RCC 7860 (cell line): ENCODE measurements at places on chromosomes 7 and 10.

GRCh38 chr10:7558036-7558435 is 108.7 kb downstream of the ITIH5 start:
- no peak for DNase-seq

DNA sequence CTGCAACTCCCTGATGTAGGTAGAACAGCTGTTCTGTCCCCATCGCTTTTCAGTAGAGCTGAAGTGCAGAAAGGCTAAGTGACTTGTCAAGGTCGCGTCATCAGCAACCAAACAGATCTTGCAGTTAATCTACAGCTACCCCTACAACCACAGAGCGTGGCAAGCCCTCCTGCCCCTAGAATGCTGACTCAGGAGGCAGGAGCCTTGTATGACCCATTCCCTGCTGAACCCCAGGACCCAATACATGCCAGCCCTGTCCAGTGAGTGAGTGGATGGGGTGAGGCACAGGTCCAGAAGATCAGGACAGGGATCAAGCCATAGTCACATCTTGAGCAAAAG is 26.6 kb upstream of the GJD4 start:
- DNase-seq, result peak; percentile 32

- no peak for DNase-seq
Observed at GRCh38 chr10:123550675-123551096, 115.5 kb upstream of the GPR26 start.

DNA sequence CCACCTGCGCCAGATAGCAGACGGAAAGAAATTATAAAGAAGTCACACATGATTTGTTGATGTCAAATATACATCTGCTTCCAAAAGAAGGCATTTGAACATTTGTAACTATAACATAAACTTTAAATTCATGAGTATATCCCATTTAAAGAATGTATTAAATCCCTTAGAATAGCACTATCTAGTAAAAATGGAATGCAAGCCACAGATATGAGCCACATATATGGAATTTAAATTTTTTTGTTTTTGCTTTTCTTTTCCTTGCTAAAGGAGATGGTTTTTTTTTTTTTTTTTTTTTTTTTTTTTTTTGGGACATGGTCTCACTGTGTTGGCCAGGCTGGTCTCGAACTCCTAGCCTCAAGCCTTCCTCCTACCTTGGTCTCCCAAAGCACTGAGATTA is 730.8 kb downstream of the PHTF2 start:
- no peak for DNase-seq

GRCh38 chr7:48350515-48350914 is 179.3 kb downstream of the ABCA13 start:
- DNase-seq, result no peak

DNA sequence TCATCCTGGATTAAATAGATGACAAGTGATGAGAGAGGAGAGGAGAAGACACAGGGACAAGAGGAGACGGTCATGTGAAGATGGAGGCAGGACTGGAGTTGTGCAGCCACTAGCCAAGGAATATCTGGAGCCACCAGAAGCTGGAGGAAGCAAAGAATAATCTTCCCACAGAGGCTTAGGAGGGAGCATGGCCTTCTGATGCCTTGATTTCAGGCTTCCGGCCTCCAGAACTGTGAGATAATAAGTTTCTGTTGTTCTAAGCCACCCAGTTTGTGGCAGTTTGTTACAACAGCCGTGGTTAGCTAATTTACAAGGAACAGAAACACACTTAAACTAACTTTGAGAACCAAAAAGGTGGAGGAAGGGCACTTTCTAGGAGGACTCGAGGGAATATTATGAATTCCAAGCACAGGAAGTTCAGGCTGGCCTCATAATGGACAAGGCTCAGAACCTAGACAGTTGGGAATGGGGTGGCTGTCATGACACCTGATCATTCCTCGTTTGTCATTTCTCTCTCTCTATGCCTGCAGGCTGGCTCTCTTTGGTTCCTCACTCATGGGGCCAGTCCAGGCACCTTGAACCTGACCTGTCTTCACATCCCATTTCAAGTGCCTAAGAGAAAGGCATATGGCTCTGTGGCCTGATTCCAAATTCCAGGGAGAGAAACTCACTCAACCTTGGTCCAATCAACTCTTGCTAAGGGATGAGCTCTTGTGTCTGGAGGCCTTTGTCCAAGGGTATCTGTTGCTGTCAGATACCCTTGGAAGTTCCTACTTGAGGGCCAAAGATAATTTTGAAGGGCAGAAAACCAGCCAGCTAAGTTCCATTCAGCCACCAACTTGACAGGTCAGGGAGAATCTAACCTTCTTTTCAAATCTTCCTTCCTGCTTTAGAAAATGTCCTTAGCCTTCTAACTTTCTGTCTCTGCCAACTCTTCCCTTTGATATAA is 33.5 kb upstream of the PDZD8 start:
- DNase-seq, result no peak

- DNase-seq, result no peak
Observed at GRCh38 chr10:118809357-118810220, 54.8 kb upstream of the CACUL1 start.

GRCh38 chr10:89458291-89458690 is 43.9 kb downstream of the IFIT5 start:
- DNase-seq, result peak; percentile 52

DNA sequence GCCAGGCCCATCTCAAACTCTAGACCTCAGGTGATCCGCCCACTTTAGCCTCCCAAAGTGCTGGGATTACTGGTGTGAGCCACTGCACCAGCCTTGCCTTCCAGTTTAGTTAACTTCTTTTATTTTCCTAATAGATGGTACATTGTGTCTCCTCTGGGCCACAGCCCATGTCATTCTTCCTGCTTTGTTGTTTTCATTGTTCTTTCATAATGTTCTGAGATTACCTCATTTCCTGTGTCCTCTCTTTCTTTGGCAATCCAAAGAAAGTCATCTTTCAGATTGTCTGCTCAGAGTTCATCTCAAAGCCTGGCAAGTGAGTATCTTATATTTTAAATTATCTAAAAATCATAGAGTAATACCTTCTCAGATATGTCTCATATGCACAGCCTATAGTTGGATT is at the start of gene OLAH:
Gene OLAH (plus strand): TSS at position 270 of the 400 bp plus-strand sequence. CDS start 3,346 bp downstream, outside the sequence.
- DNase-seq, result no peak

- DNase-seq, result no peak
Observed at GRCh38 chr7:159042581-159043101, 102.0 kb downstream of the VIPR2 start.

GRCh38 chr10:62327885-62328284 is 46.3 kb upstream of the ZNF365 start:
- DNase-seq, result no peak
